Mesendoderm (in vitro differentiated cells): ENCODE measurements at places on chromosomes 13 and 19.
A peak's percentile ranks its signal among the peaks of the same experiment; 100 is the strongest.

GRCh38 chr19:2700660-2701360 lies 1.7 kb downstream of the GNG7 start:
- DNase-seq, result no peak

- no peak for DNase-seq
Measured at GRCh38 chr19:14102756-14103155, 12.2 kb upstream of the SAMD1 start.

GRCh38 chr13:51559946-51560735 lies 24.1 kb upstream of the WDFY2 start:
- no peak for DNase-seq

GRCh38 chr19:15701757-15702533 lies 25.9 kb upstream of the OR10H2 start:
- no peak for DNase-seq

DNA sequence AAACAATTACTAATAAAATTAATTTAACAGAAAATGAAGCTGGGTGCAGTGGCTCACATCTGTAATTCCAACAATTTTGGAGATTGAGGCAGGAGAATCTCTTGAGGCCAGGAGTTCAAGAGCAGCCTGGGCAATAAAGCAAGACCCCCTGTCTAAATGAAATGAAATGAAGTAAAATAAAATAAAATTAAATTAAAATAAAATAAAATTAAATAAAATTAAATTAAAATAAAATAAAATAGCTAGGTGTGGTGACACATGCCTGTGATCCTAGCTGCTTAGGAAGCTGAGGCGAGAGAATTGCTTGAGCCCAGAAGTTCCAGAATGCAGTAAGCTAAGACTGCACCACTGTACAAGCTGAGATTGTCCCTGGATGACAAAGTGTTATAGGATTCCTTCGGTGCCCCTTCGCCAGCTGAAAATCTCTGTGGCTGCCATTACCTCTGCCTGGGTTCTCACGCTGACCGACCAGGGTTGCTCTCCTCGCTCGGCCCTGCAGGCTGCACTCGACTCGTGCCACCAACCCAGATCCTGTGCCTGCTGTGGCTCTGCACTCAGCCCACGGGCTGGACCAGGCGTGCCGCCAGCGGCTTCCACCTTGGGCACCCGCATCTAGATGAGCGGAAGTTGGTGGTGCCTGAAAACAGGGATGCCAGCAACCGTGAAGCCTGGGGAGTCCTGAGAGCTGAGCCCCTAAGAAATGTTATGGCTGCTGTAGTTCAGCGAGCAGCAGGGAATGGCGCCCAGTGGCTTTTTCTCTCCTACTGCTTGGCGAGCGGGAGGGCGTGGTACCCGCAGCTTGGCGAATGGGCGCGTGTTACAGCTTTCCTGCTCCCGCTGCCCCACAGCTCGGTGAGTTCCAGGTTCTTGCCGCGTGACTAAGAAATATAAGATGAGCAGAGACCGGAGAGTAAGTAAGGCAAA lies 539.2 kb upstream of the PCDH9 start:
- no peak for DNase-seq

DNA sequence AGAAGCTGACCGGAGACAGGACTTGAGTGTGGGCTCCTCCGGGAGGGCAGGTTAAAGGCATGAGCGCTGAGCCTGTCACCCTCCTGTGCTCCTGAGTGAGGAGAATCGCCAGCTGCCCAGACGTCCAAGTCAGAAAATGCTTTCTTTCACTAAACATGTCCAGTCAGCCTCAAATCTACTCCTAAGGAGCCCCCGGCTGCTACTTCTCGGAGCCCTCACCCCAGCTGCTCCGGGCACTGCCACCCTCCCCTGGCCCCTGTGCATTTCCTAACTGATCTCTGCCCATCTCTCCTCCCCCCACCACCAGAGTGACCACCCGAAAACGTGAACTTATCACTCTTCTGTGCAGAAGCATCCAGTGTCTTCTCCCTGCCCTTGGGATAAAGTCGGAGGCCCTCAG lies 277.5 kb upstream of the SOX1 start:
- no peak for DNase-seq

- no peak for DNase-seq
Measured at GRCh38 chr19:31346184-31347059, 2.8 kb downstream of the TSHZ3 start.

DNA sequence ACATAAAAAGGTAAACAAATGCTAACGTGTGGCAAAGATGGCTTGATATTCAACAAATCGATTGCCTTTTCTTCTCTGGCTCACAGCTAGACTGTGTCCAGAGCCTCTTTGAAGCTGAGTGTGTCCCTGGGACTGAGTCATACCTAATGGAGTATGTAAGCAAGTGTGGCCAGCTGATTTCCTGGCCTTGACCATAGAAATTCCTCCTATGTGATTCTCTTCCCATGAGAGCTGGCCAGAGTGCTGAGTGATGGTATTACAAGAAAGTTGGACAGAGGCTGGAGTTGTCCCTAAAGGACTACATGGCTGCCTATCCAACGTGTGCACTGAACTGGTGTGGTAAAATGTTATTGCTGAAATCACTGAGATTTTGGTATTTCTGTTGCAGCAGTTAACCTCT lies 320.1 kb upstream of the SLC10A2 start:
- peak; percentile 36 for DNase-seq

- no peak for DNase-seq
Measured at GRCh38 chr19:23311551-23311950, 61.4 kb upstream of the ZNF724 start.

- DNase-seq, result peak; percentile 91
Measured at GRCh38 chr13:33186861-33187291, 98.7 kb downstream of the STARD13 start.

- no peak for DNase-seq
Measured at GRCh38 chr13:26873386-26873698, 112.8 kb upstream of the GPR12 start.

- DNase-seq, result no peak
Measured at GRCh38 chr19:33933931-33934330, 137.3 kb downstream of the KCTD15 start.

GRCh38 chr13:31121379-31122140 lies 40.1 kb downstream of the HSPH1 start:
- DNase-seq, result no peak

- DNase-seq, result peak; percentile 91
Measured at GRCh38 chr13:79775830-79776229, 294.9 kb downstream of the NDFIP2 start.

- DNase-seq, result no peak
Measured at GRCh38 chr13:103516015-103516795, 450.0 kb upstream of the SLC10A2 start.

DNA sequence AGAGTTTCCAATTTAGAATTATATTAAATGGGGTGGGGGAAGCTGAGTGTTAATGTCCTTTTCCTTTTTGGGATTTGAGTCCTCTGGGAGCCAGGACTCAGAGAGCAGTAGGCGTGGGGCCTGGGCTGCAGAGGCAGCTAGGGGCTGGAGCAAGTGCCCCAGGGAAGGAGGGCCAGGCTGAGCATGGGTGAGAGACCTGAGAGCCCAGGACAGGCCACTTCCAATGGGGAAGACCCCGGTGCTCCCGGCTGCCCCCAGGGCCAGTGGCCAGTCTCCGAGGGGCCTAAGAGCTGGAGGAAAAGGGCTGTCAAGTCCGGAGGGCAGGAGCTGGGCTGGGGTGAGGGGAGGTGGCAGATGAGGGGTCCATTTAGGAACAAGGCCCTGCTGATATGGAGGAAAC lies 371.5 kb downstream of the ZNF536 start:
- DNase-seq, result no peak

DNA sequence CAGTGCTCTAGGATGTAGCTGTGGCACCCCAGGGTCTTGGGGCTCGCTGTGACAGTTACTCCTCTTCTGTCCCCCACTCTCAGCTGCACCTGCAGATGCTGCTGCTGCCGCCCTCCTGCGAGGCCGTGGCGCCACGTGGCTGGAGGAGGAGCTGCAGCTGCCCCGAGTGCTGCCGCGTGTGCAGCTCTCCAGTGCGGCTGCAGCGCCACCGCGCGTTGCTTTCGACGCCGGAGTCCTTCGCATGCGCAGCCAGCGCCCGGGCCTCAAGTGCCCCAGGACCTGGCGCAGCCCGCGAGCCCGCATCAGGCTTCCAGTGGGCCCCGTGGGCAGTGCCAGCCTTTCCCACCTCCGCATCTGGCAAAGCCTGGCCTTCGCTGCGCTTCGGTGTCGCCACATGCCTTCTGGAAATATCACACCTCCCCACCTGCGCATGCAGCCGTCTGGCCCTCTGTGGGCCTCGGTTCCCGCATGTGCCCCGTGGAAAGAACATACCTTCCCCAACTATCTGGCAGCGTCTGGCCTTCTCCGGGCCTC lies 692 bp upstream of the ZNF580 start:
- DNase-seq, result peak; percentile 59

- DNase-seq, result no peak
Measured at GRCh38 chr13:50691681-50692263, 151.7 kb downstream of the DLEU7 start.

DNA sequence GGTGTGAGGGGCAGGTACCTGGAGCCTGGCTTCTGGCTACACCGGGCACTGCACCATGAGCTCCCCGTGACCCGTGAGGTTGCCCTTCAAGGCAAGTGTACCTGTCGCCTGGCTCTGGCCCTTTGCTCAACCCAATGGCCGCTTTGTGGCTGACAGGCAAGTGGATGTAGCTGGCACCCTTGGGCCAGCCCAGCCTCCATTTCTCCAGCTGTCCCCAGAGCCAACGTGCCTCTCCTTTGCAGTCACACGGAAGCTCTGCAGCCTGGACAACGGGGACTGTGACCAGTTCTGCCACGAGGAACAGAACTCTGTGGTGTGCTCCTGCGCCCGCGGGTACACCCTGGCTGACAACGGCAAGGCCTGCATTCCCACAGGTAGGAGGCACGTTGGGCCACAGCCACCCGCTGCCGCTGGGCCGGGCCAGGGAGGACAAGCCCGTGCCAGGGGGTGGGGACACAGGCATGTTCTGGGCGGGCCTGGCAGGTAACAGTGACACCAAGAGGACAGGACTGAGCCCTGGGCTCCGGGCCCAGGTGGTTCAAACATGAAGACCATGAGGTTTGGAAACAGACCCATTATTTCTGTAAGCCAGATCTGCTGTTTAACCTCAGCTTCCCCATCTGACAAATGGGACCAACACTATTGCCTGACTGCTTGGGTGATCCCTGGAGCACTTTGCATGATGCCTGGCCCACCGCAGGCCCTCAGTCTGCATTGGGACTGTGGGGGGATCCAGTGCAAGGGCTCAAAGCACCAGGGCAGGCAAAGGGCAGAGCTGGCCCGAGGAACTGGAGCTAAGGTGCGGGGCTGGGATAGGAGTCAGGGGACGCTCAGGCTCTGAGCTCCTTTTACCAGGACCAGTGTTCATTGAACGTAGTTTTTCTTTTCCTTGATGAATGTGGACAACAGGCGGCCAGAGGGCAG lies 17.5 kb upstream of the PROZ start:
- DNase-seq, result no peak

GRCh38 chr13:31092646-31093045 lies 69.1 kb downstream of the HSPH1 start:
- no peak for DNase-seq

DNA sequence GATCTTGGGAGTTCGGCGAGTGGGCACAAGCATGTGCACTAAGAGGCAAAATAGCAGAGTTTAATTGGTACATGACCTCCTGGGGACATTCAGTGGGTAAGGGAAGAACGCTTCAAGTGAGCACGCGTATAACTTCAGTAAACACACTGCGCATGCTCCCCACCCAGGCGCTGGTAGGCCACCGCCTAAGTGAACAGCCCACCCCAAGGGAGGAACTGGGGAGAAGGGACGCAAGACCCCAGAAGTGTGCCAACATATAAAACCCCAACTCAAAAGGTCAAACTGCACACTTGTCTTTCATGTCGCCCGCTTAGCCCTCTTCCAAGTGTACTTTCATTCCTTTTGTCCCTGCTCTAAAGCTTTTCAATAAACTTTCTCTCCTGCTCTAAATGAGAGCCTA lies 10.5 kb upstream of the NTN5 start:
- no peak for DNase-seq

DNA sequence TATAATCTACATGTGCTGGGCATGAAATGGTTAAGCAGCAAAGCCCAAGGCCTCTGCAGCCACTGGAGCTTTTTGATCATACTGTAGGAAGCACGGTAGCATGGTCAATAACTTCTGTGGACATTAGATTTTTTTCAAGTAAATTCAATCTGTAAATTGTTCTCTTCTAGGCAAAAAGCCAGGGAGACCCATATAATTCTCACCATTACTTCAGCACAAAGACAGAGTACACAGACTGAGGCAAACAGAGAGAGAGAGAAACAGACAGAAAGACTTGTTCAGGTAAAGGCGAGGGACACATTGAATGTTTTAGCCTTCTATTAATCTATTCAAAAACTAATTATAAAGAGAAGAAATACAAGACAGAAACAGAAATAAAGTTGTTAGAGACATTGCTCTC lies 349.4 kb downstream of the RFC3 start:
- no peak for DNase-seq

- DNase-seq, result peak; percentile 18
Measured at GRCh38 chr13:73657821-73658540, 476.2 kb downstream of the KLF12 start.

- DNase-seq, result peak; percentile 93
Measured at GRCh38 chr13:113816946-113817859, 46.7 kb downstream of the GAS6 start.

DNA sequence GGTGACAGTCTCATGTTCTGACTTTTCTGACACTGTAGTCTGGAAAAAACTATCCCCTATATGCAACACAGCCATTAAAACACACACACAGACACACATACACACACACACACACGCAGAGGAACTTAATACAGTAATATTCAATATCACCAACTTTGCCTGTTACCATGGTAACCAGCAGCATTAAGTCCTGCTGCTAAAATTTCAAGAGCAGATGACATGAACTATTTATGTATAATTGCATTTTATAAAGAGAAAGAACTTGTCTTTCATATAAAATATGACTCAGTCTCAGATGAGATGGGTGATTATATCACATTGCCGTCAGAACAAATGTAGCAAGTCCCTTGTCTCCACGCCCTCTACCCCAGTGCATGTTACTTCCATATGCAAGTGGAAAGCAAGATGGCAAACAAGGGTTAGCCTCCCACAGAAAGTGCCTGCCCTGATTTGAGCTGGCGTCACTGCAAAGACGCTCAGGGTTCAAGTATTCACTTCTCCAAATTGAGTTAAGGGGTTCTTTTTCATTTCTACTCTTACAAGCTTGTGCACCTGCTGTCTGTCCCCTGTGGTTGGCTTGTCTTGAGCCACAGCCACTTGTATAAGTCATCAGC lies 576.8 kb downstream of the UQCRFS1 start:
- no peak for DNase-seq
